ENCODE measurements at places on chromosomes 3 and 15. TPM values are rescaled to one million over a fixed set of nuclear protein-coding genes. Genes with fewer than 3 reads are reported as not detected.

The UACA gene
- not detected for polyA plus RNA-seq

The TKT gene
- polyA plus RNA-seq: 75.6 TPM

- H3K36me3 ChIP-seq: no peaks in the 10 kb centered on the region
- H3K27me3 ChIP-seq: no peaks in the 10 kb centered on the region
- no peak overlapping the region for H3K27ac ChIP-seq
- H3K4me1 ChIP-seq: peaks cover 10% of the 10 kb centered on the region
- no peak for DNase-seq
- H3K4me3 ChIP-seq: no peak overlapping the region
Measured at GRCh38 chr15:31974154-31974794, 56.0 kb upstream of the CHRNA7 start.

DNA sequence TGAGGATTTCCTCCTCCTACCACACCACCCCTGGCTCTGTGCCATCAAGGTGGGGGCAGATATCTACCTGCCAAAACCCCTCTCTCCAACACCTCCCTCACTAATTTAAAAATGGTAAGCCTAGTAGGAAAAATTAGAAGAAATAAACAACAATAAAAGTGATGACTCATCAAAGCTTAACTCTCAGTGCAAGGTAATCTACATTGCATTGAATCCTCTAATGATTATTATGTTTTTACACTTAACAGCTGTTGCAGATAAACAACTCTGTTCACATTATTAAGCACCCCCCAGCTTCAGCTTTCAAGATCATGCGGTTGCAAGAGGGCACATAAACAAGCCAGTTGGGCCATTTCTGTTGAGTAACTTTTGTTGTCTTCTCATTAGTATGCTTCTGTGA lies 396.1 kb upstream of the ATP11B start:
- H3K27me3 ChIP-seq: no peaks in the 10 kb centered on the region
- DNase-seq: no peak
- H3K4me1 ChIP-seq: no peaks in the 10 kb centered on the region
- H3K27ac ChIP-seq: no peak overlapping the region
- no peak overlapping the region for H3K4me3 ChIP-seq
- no peaks in the 10 kb centered on the region for H3K36me3 ChIP-seq

DNA sequence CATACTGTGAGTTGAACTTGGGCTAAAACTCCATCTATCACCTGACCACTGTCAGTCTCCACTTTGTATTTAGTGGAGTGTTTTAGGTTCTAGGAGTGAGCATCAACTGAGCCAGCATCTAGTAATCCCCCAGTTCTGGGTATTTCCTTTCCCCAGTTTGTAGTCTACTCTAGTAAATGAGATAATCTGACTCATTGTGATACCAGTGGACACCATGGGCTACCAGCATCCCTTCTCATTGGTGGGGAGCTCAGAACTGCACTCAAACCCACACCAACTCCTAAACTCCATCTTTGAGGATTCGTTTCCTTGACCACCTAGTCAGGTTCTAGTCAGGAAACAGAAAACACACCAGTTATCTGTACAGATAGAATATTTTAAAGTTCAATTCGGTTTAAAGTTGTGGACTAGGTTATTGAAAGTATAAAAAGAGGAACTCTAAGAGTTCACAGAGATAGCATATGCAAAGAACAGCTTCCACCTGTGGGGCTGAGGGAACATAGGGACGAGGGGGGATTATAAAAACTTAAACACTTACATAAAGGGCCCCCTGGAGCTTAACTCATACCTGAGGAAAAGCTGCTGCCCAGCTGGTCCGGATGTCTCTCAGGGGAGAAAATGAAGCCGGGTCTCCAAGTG lies 36.0 kb downstream of the LEO1 start:
- H3K27ac ChIP-seq: no peak overlapping the region
- no peaks in the 10 kb centered on the region for H3K4me1 ChIP-seq
- no peak for DNase-seq

DNA sequence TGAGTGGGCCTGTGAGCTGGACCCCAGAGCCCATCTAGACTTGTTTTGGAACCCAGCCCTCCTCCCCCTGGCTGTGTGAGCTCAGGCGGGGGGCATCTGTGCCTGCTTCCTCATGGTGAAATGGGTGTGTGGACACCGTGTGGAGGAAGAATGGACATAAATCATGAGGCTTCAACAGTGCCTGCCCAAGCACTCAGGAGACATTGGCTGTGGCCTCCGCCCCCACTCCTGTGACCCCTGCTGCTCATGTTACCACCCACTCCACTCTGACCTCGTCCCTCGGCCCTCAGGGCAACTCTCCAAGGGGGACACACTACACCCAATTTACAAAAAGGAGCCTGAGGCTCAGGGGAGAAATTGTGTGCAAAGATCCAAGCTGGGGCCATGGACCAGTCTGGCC lies 16.6 kb downstream of the TPRA1 start:
- peaks cover 4% of the 10 kb centered on the region for H3K36me3 ChIP-seq
- H3K27me3 ChIP-seq: no peaks in the 10 kb centered on the region
- no peak for DNase-seq
- H3K4me3 ChIP-seq: no peak overlapping the region
- H3K4me1 ChIP-seq: peaks cover 9% of the 10 kb centered on the region
- H3K27ac ChIP-seq: no peak overlapping the region

- no peak for DNase-seq
- H3K36me3 ChIP-seq: peaks cover 37% of the 10 kb centered on the region
- H3K27ac ChIP-seq: peak overlapping the region; percentile 20
- peaks cover 46% of the 10 kb centered on the region for H3K4me1 ChIP-seq
Measured at GRCh38 chr3:32453346-32453745, 49.3 kb downstream of the CMTM6 start.

DNA sequence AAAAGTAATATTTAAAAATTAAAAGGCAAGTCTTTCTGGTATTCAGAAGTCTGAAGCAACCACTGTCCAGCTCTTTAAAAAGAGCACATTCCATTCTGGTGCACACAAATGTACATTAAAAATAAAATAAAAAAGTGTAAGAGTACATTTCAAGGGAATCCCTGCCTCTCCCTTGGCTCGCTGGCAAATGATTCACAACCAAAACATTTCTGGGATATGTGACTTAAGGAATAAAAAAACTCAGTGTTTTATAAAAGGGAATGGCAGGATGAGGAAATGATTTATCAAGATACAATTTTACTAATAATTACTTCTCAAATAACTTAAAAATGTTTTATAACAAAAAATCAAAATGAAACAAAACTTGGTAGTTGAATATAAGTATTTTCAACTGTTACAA lies 23.8 kb upstream of the ANXA2 start:
- no peaks in the 10 kb centered on the region for H3K27me3 ChIP-seq
- H3K4me3 ChIP-seq: no peak overlapping the region
- no peaks in the 10 kb centered on the region for H3K36me3 ChIP-seq
- H3K27ac ChIP-seq: no peak overlapping the region
- no peak for DNase-seq

DNA sequence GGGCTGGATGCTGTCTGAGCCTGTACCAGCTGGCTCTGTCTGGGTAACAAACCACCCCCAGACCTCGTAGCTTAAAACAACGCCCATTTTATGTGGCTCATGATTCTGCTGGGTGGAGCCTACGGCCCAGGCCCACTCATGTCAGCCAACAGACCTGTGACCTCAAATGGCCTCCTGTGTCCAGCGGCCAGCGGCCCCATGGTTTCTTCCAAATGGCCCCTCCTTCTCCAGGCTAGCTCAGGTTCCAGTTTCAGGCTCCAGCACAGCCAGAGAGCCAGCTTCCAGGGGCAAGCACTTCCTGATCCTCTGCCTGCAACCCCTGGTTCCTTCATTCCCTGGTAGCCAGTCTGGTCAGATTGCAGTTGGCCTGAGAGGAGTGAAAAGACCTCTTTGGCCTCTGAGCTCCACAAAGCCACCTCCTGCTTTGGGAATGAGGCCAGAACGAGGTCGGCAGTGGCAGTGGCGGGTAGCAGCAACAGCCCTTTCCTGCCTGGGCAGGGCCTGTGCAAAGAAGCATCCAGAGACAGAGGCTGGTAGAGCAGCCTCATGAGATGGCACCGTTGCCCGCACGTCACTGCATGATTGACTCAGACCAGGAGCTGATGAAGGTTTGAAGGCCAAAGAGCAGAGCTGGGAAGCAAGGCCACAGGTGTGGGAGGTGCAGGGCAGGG lies 21.0 kb upstream of the PLXNA1 start:
- no peak for DNase-seq
- H3K36me3 ChIP-seq: no peaks in the 10 kb centered on the region
- no peak overlapping the region for H3K27ac ChIP-seq
- no peaks in the 10 kb centered on the region for H3K27me3 ChIP-seq

DNA sequence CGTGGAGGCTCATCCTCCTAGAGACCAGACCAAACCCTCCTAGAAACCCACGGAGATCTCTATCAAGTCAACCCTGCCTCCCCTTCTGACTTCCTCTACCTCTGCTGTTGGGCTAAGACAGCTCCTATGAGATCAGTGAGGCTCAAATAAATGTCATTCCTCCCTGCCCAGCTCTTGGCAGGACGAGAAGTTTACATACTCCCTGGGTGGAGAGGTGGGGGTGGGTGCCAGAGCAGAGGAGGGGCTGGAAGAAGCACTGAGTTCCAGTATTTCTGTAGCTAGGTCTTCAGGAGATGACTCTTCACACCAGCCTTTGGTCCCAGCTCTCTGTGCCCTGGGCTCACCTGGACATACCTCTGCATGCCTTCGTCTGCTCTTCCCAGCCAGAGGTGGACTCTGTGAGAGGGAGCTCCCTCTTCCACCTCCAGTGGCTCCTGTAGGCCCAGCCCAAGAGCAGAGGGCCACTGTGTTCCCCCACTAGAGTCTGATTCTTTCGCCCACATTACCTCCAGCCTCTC lies 42.4 kb upstream of the TLE3 start:
- no peak overlapping the region for H3K4me3 ChIP-seq
- peaks cover 31% of the 10 kb centered on the region for H3K4me1 ChIP-seq
- H3K36me3 ChIP-seq: no peaks in the 10 kb centered on the region

GRCh38 chr15:79283252-79284048 lies 928 bp downstream of the ANKRD34C start:
- H3K36me3 ChIP-seq: no peaks in the 10 kb centered on the region
- no peak overlapping the region for H3K27ac ChIP-seq
- DNase-seq: peak; percentile 2
- no peak overlapping the region for H3K4me3 ChIP-seq
- no peaks in the 10 kb centered on the region for H3K4me1 ChIP-seq
- H3K27me3 ChIP-seq: peaks cover 29% of the 10 kb centered on the region

DNA sequence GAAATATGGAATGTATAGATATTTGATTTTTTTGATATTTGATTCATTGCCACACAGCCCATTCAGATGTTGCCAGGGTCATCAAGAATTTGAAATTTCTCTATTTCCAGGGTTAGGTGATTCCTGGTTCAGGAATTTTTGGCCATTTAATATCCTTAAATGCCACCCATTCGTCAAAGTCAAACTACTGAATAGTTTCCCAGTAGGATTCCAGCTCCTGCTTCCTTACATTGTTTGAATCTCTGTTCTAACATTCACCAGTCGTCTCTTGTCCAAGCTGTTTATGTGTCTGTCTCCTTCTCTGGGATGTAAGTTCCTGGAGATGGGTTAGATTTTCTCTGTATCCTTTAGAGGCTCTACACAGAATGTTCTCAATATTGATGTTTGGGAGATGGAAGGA lies 124.9 kb upstream of the TLE3 start:
- H3K4me1 ChIP-seq: no peaks in the 10 kb centered on the region
- no peak for DNase-seq
- H3K27ac ChIP-seq: no peak overlapping the region
- H3K27me3 ChIP-seq: no peaks in the 10 kb centered on the region

DNA sequence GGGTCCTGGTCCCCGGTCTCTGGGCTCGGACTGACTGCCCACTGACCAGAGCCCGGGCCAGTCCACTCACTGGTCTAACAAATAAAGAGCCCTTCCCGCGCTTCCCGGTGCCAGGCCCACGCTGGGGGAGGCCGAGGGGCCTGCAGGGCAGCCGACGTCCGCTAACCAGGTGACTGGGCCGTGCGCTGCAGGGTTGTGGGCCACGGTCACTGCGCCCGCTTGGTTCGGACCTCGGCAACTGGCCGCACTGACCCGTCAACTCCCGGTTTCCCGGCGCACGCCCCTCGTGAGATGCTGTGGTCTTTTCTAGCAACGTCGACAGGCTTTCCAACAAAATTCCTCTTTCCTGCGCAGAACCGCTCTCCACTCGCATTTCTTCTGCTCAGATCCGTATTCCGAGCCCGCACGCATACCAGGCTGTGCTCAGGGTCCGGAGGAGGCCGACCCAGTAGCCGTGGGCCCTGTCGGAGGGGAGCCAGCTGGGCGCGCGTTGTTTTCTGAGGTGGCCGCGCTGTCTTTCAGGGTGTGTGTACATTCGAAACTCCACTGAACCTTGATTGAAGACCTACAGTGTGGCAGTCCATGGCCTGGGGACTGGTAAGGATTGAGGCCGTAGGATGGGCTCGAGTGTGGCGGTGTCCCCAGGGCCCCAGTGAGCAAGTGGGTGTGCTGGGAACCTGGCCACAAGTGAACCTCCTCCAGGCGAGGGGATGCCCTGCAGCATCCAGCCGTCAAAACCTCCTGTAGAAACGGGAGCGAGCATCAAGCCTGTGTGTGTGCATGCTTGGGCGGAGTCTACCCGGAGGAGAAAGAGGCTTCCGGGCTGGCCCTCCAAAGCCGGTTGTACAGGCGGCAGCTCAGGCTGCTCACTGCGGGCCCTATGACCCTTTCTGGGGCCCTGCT lies 875 bp upstream of the NT5DC2 start:
- DNase-seq: no peak
- H3K27ac ChIP-seq: no peak overlapping the region
- peaks cover 39% of the 10 kb centered on the region for H3K4me1 ChIP-seq
- H3K4me3 ChIP-seq: no peak overlapping the region
- no peaks in the 10 kb centered on the region for H3K36me3 ChIP-seq
- no peaks in the 10 kb centered on the region for H3K27me3 ChIP-seq

- no peaks in the 10 kb centered on the region for H3K36me3 ChIP-seq
- no peak overlapping the region for H3K4me3 ChIP-seq
- no peak overlapping the region for H3K27ac ChIP-seq
- no peaks in the 10 kb centered on the region for H3K27me3 ChIP-seq
- no peaks in the 10 kb centered on the region for H3K4me1 ChIP-seq
- DNase-seq: no peak
Measured at GRCh38 chr3:24952388-24952787, 457.7 kb upstream of the THRB start.

DNA sequence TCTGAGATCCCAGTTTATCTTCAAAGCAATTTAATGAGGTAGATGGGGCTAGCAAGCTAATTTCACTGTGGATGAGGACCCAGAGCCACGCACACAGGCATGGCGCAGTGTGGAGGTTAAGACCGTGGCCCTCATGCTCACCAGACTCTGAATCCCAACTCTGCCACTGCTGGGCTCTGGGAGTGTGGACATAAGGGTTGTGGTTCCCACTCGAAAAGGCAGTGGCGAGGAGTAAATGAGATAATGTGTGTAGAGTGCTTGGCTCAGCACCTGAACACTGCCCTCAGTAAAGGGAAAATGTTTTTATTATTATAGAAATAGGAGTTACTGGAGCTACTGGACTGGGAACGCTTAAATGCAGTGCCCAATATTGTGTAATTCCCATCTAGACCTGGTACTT lies 243.5 kb upstream of the TPM1 start:
- no peak for DNase-seq
- H3K27ac ChIP-seq: no peak overlapping the region
- H3K36me3 ChIP-seq: no peaks in the 10 kb centered on the region
- H3K4me3 ChIP-seq: no peak overlapping the region
- H3K27me3 ChIP-seq: no peaks in the 10 kb centered on the region
